ENCODE measurements at places on chromosomes 3 and 15.

DNA sequence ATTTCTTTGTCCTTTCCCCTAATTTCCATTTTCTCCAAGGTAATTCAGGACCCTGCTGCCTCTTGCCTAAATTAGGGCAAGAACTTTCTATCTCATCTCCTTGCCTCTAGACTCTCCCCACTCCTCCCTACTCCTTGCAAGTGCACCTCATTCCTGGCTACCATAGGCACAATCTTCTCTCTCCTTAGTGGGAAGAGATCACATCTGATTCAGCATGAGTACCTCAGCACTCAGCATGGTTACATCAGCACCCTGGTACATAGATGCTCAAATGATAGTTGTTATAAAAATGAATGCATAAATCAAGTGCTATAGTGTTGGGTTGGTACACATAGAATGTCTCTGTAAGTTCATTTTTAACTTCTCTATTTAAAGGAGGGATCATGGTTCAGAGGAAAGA lies 313.4 kb upstream of the RASGRP1 start:
- DNase-seq = no peak

DNA sequence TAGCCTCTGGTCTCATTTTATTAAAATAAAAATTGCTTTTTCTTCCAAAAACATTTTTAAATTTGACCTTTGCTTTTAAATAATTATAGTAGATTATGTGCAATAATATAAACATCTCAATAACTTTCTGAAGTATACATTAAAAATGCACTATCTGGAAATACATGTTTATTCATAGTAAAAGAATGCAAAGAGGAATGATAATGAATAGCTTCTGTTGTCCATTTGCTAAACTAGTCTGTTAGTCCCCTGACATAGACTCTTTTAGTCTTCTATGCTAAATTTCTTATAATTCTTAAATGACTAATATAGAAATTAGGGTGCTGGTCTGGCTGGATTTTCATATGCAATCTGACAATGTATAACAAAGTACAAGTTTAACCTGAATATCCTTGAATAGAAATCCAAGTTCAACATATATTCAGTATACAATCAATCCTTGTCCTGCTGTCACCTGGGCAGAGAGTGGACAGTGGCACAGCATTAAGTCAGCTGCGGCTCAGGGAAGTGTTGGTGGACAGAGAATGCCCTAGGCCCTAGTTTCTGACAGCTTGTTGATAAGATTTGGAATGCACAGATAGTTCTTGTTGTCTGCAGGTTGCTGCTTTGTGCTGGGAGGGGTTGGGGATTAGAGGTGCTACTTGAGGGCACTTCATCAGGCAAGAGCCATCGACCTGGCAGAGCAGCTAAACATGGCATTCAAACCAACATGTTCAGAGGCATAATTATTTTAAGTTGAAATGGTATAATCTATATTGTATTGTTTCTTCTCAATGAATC lies 161.7 kb downstream of the MBNL1 start:
- DNase-seq = no peak

- no peak for DNase-seq
Measured at GRCh38 chr3:39144095-39144747, 9.2 kb downstream of the CSRNP1 start.

DNA sequence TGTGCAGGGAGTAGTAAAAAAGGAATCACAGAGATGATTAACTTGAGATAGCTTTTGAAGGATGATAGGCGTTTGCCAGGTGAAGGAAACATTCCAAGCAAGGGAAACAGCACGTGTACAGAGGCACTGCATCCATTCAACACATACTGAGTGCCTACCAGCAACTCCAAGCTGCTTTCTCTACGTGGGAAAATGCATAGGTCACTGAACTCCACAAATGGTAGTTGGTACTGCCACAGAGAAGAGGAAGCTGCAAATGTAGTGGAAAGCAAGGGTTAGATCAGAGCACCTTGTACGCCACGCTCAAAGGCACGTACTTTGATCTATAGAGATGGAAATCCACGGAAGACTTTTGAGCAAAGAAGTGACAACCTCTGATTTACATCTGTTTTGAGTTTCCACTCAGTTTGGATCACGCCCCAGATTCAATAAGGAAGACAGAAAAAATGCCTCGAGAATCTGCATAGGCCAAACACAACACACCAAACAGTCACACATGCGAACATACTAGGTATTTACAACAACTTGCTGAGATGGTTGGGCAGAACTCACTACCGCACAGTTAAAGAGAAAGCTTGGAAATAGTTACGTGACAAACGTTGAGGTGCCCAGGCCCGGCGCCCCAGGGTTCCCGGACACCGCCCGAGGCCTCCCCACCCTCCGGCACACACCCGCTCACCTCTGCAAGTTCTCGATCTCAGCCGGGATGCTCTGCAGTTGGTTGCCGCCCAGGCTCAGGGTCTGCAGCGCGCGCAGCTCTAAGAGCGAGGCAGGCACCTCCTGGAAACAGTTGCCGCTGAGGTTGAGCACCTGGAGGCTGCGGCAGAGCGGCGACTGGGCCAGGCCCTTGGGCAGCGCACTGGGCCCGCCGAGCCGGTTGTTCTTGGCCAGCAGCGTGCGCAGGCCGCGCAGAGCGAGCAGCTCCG lies 826 bp downstream of the LRRC58 start:
- DNase-seq = peak; percentile 28

DNA sequence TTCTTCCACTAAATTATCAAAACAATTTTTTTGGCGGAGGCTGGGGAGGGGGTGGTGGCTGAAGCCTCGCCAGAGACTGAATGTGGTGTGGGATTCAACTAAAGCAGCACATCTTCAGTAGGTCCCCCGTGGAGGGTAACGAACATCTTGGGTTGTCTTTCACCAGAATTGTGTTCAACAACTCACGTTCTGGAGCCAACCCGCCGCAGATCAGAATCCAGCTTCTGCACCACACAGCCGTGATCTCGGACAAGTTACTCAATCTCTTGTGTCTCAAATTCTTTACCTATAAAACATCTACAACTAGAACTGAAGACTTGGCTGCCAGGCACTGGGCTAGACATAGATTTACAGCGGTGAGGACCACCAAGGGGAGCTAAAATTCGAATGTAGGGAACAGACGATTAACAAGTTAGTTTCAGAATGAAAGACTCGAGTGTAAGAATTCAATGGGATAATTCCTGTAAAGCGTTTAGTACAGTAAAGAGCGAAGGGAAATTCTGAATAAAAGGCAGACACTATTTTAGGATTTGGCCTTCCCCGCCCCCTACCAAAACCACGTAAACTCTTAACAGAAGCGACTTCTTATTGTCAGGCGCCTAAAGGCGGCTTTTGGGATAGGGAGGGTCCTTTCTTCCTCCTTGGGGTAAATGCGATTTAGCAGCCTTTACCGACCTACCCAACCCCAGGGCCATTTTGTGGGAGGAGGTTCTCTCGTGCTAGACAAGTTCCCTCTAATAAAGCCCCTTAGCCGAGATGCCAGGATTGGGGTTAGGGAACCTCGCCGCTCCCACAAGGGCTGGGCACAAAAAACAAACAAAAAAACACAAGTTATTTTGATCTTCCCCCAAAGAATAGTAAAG lies 697 bp upstream of the RAB5A start:
- no peak for DNase-seq

- no peak for DNase-seq
Measured at GRCh38 chr15:66105286-66106265, 148.0 kb downstream of the MEGF11 start.

DNA sequence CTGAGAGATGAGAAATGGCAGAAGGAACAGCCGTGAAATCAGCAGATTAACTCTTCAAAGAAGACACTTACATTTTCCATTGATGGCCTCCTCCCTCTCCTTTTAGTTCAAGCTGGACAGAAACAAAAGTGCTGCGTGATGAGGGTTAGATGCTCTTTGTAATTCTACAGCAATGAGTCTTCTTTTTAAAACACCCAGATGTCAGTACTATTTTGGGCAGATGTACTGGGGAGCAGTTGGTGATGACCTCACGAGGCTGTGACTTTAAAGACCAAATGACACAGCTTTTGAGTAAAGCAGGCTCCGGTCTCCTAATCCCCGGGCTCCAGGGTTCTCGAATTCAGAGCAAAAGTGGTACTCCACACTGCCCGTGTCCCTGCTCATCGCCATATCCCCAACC lies 198.2 kb downstream of the SLCO3A1 start:
- DNase-seq = no peak

Measured in activated T-helper 1 cell treated with anti-CD3 and anti-CD28 coated beads, Interleukin-2, amount 50 U/mL, for 16 hours (primary cell).